NCI-H1048 (cell line): ENCODE measurements at places on chromosomes 5 and 9.

DNA sequence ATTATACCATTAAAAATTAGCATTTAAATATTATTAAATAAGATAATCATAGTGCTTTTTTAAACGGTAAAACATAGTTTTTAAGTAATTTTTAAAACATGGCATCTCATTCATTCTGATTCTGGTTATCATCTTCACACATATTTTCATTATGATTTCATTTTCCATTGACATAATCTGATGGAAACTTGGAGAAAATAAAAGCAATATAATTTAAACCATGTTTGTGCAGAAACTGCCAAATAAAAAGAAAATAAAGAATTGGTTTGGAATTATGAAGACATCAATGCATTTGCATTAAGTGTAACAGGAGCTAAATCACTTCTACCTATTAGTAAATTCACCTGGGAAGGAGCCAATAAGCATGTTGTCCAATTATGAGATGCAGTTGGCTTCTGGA is 490.1 kb upstream of the CD180 start:
- DNase-seq: no peak

DNA sequence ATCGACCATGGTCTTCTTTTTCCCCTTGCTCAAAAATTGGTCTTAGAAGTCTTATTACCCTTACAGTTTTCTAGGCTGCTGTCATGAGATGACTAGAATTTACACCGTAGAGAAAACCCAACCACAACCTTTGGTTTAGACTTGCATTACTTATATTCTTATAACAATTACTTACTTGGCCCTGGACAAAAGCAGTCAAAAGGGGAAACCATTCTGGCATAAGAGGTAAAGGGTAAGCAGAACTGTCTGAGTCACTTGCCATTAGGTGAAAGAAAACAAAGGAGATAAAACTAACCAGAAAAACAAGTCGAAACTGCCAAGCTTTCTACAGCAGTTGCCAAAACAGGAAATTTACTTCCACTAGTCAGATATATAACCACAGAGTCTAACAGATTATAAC is 17.9 kb downstream of the TMEM245 start:
- no peak for DNase-seq

DNA sequence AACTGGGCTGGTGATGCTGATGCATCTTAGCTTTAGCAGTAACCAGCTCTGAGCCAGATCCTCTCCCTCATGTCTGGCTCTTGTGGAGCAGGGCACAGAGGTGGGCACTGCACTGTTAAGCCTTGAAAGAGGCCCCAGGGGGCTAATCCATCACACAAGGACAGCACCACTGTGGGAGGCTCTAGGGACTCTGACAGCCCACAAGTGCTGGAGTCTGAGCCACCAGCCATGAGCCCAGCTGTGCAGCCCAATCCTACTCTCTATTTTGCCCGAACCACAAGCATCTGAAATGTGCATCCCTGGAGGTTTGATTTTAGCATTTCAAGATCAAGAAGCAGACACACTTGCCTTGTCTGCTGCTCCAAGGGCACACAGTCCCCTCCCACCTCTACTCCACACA is 407.1 kb upstream of the TRPC7 start:
- no peak for DNase-seq

- no peak for DNase-seq
These were observed 287.8 kb downstream of the TLR4 start for GRCh38 chr9:117992006-117992405.

DNA sequence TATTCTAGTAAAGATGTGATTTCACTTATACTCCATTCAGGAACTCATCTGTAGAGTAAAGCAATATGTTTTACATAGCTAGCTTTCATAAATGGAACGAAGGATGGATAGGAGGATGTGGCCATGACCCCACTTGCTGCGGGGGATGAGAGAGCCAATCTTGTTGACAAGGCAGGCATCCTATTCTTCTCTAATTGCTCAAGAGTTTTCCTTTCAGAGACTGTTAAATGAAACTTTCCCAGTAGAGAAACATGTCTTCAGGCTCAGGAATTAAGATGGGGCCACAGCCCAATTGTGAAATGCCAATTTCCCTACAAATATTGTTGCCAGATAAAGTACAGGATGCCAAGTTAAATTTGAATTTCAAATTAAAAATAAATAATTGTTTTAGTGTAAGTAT is 196.2 kb upstream of the TUT7 start:
- DNase-seq: no peak

DNA sequence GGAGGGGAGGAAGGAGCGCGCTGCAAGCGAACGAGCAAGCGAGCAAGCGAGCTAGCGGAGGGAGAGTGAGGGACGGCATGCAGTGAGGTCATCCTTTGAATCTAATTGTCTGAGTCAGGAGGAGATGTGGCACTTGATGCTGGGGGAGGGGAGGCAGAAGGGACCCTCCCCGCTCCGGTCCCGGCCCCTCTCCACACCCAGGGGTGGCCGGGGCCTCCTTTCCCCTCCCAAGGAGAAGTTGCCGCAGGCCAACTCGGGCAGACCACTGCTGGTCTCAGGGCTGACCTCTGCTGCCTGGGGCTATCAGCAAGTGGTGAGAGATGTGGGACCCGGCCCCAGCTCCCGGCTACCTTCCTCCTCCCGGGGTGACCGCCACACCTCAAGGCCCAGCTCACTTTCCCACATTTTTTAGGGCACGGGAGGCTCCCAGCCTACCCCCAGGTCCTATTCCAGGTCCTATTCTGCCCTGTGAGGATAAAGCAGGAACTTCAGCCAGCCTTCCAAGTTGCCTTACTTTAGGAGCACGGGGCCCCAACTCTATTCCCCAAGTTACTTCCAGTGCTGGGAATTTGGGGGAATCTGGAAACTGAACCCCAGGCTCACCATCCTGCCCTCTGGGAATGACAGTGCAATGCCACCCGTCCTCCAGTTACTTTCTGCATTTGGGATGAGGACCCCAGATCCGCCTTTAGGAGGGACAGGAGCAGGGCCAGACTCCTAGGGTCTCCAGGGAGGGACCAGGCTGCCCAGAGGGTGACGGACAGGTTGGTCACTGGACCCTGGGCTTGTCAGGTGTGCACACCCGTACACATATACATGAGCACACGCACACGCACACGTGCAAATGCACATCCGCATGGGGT is 11.1 kb downstream of the CNTFR start:
- DNase-seq: no peak

- DNase-seq: no peak
These were observed 10.1 kb upstream of the ZNF484 start for GRCh38 chr9:92887880-92888338.

GRCh38 chr5:102547141-102548035 is 48.6 kb upstream of the SLCO6A1 start:
- no peak for DNase-seq
